CD4-positive, alpha-beta T cell treated with Interleukin-15 for 4 hours (primary cell): ENCODE measurements at places on chromosomes 7 and 10.

GRCh38 chr7:156897673-156898072 is 4.7 kb upstream of the LMBR1 start:
- no peak for DNase-seq

DNA sequence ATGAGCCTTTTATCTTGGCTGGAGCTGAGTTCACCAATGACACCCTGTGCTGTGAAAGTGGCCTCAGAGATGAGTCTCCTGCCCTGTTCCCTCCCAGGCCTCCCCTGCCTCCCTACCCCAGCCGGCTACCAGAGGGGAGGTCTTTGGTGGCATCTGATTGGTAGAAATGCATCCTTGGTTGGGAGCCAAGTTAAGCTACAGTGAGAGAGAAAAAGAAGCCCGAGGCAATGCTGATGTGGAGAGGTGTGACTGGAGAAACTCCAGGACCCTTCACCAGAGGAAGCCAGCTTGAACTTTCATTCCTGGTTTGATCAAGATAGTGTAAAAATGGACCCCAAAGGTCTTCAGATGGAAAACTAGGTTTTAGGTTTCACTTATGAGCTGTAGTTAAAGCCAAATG is 191.1 kb upstream of the TCF7L2 start:
- DNase-seq: no peak

DNA sequence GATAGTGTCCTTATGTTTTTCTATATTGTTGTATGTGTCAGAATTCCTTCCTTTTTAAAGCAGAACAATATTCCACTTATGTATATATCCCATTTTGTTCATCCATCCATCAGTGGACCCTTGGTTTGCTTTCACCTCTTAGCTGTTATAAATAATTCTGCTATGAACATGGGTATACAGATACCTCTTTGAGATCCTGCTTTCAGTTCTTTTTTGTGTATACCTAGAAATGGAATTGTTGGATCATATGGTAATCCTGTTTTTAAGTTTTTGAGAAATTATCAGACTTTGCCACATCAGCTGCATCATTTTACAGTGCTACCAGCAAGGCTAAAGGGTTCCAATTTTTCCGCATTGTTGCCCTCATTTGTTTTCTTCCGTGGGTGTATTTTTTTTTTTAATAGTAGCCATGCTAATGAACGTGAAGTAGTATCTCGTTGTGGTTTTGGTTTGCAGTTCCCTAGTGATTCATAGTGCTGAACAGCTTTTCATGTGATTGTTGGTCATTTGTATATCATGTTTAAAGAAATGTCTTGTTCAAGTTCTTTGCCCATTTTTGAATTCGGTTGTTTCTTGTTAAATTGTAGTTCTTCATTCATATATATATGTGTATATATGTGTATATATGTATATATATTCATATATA is 87.8 kb downstream of the LCOR start:
- DNase-seq: no peak

- no peak for DNase-seq
Observed at GRCh38 chr10:29862923-29863614, 196.3 kb downstream of the JCAD start.

GRCh38 chr7:101108330-101108857 is 18.5 kb upstream of the SERPINE1 start:
- DNase-seq: no peak

GRCh38 chr7:134707663-134708378 is 61.2 kb downstream of the BPGM start:
- DNase-seq: no peak

GRCh38 chr7:151505433-151505832 is 14.3 kb downstream of the RHEB start:
- DNase-seq: no peak
